ENCODE measurements at places on chromosomes 3 and 15.

DNA sequence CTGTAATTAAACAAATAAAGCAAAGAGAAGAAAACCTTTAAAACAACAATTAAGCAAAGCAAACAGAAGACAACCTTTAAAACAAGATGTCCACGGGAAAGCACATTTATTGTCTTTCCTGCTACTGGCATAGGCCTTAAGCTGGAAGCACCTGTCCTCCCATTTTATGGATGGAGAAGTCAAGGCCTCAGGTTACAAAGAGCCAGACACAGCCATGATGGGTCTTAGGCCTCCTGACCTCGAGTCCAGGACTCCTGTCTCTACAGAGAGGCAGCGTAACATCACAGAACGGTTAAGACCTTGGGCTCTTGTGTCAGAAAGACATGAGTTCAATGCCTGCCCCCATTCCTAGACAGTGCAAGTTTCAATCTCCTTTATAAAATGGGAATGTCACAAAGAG lies 54.7 kb upstream of the INSYN1 start:
- DNase-seq, result no peak

- DNase-seq, result no peak
Measured at GRCh38 chr3:43995547-43996378, 245.9 kb upstream of the TOPAZ1 start.

DNA sequence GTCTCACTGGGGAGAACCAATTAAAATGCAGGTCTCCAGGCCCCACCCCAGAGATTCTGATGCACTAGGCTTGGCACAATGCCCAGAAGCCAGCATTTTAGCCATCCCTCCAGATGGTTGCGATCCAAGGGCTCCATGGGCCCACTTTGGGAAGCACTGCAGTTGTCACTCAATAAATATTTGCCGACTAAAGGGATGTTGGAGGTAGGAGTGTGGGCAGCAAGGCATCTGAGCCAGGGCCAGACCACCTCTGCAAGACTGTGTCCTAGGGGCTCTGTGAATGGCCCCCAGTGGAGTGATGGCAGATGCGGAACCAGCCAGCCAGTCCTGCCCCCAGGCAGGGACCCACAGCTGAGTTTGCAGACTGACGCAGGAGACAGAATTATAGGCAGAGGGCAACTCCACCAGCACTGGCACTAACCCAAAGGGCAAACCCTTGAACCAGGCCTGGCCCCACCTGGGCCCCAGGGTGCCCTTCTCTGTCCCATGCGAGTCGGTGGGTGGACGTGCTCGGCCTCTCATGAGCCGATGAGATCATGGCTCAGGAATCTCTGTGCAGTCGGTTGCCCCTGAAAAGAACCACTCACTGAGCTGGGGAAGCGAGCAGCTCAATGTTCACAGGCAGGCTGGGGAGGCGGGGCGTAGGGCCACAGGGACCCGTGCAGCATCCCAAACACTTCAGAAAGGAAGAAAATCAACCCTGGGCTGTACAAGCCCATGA lies 49.7 kb downstream of the SEMA5B start:
- DNase-seq, result no peak

DNA sequence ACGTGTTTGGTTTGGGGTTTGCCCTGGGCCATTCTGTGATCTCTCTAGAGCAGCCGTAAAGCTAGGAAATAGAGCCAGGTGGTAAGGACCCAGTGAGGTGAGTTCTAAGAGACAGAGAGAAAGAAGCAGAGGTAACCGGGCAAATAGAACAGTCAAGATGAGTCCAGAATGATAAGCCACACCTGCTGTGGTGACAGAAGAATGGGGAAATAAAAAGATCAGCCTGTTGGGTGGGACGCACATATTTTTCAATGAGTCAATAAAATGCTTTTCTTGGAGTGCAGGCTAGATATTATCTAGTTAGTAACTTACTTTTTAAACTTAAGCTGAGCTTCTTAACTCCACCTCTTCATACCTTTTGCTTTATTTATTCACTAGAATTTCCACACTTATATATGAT lies 135.0 kb downstream of the NFKBIZ start:
- no peak for DNase-seq

- no peak for DNase-seq
Measured at GRCh38 chr3:42072831-42073301, 18.3 kb upstream of the TRAK1 start.

DNA sequence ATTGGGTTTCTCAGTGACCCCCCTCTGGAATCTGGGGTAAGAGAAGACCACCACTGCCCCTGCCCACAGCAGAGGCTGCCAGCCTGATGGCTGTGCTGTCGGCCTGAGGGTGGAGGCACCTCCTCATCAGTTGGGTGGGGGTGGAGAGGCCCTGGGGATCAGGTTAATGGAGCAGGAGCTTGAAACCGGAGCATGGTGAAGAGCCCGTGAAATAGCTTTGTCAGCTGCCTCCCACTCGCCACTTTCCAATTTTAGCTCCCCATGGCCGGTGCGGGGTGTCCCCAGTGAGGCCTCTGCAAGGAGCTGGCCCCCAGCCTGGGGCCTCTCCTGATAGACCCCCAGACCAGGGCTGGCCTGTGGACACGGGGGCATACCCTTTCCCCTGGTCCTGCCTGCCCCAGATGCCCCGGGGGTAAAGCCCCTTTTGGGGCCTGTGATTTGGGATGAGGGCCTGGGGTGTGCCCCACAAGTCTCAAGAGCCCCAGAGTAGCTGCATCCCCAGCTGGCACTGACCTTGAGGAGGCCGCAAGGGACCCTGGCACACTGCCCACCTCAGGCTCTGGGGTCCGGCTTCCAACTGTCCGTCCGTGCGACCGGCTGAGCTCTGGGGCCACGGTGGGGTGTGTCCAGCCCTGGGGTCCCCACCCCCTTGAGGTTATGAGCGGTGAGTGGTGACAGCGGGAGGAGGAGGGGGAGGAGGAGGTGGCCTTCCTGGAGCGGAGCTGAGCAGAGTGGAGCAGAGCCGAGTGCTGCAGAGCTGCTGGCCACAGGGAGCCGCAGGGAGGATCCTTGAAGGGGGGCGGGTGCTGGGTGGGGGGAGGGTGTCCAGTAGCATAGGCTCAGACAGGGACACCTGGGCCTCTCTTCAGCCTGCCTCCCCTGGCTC lies at the start of gene HHATL:
TSS of gene HHATL (minus strand) at position 733 of the 886 bp plus-strand sequence. CDS start 1,972 bp downstream, outside the sequence.
- no peak for DNase-seq

DNA sequence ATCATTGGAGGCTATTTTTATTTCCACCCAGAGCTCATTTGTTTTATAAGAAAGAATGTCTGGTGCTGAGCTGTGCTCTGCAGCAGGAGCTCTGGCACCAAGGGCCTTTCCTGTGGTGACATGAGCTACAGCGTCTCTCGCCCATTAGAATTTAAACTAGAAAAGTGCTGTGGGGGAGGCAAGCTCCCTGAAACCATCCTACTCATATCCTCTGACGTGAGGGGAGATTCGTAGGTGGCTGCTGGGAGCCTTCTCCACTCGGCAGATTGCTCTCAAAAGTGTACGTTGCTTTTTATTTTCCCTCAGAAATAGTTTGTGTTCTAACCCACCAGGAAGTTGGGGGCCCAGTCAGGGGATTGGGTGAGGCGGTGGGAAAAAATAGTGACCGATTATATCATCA lies 76.3 kb upstream of the ARHGEF3 start:
- DNase-seq, result no peak

DNA sequence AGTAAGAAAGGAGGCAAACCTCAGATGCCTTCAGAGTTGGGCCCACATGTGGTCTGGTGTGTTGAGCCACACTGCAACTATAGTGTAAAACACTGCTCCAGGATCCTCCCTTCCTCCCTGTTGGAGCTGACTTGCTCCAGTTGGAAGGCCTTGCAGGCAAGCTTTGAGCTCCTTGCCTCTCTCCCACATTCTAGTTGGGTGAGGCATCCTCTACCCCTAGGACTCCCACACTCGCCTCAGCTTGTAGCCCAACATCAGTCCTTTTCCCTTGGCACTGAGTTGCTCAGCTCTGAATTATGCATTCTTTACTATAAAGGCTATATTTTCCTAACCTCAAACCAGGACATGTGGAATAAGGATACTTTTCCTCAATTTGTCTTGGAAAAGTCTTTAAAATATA lies 143.9 kb downstream of the NECTIN3 start:
- no peak for DNase-seq

GRCh38 chr3:172557515-172558220 lies 34.4 kb upstream of the TNFSF10 start:
- no peak for DNase-seq

DNA sequence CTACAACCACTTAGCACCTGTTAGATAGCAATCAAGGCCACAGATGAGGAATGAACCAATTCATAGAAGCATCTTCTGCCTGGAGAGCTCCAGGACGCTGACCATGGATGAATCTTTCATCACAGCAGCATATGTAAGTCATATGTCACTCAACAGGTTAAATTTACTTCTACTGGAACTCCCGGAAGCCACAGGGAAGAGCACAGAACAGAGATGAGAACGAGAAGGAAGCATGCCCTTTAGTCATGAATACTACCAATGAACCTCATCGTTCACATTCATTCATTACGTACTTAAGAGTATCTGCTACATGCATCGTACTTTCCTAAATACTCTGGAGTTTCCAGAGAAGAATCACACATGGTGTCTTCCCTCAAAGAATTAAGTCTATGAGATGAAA lies 192.8 kb downstream of the STT3B start:
- no peak for DNase-seq

DNA sequence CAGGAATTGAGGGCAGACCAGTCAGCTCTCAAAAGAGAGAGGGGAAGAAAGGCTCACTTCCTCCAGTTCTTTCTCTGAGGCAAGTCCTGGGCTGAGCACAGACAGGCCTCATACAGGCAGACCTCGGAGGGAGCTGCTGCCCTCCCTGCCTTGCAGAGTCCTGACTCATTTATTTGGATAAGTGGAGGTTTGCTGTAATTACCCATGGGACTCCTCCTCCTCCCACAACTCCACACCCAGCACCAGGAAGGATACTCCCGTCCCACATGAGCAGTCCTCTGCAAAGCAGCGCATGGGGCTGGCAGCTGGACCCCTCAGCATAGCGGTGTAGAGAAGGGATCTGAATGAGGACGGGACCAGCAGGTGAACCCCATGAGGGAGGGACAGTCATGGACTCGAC lies 13.4 kb upstream of the SCN10A start:
- no peak for DNase-seq

- peak; percentile 90 for DNase-seq
Measured at GRCh38 chr3:12841149-12841969, at the start of gene RPL32. Gene RPL32 (minus strand): TSS chr3:12841565. CDS start chr3:12840237, 1,328 bp downstream.

DNA sequence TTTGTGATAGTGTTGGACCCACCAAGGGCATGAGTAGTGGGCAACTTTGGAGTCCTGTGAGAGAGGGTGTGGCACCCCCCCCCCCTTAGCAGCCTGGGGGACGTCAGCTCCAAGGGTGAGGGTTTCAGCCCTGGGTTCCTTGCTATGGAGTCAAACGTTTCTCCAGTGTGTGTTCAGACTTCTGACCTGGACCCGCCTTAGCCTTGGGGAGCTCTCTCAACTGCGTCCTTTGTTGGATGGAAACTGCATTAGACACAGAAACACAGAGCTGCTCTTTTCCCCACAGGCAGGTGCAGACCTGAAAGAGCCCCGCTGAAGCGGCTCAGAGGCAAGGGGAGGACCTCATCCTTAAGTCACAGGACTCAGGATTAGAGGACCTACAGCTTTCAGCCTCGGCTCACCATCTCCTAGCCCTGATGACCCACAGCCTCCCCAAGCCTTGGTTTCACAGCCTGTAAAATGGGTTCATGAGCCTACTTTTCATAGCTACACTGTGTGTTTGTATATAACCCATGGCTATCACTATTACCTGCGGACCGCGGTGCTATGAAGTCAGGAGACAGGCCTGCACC lies 19.9 kb downstream of the ZNF710 start:
- DNase-seq, result peak; percentile 39

DNA sequence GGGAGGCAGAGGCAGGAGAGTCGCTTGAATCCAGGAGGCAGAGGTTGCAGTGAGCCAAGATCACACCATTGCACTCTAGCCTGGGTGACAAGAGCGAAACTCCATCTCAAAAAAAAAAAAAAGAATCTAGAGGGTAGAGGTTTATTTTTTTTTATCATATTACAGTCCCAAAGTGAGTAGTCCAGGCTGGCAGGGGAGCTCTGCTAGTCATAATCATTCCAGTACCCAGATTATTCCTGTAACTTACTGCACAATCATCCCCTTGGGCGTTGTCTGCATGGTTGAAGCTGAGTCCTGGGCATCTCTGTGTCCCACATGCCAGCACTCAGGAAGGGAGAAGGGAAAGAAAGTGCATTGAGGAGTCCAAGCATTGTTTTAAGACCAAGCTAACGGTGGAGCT lies 8.5 kb downstream of the CRELD1 start:
- no peak for DNase-seq

- no peak for DNase-seq
Measured at GRCh38 chr3:178001670-178002101, 534.5 kb upstream of the KCNMB2 start.

GRCh38 chr3:74842141-74842540 lies 227.7 kb upstream of the CNTN3 start:
- no peak for DNase-seq

- no peak for DNase-seq
Measured at GRCh38 chr3:59299561-59299960, 249.7 kb upstream of the CFAP20DC start.

DNA sequence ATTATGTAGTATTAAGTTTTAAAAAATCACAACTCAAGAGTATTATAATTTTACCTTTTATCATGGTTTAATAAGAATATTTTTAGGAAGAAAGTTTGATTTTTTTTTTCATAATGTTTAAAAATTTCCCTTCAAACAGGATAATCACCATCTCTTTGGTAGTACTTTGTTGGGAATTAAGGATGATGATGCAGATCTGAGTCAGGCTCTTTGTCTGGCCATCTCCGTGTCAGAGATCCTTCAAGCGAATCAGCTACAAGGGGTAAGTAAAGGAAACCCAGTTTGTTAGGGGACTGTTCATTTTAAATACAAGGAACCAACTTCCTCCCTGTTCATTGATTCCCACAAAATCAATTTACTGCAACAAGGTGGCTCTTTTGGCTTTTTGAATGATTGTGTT lies 36.8 kb upstream of the NIT2 start:
- DNase-seq, result no peak

- DNase-seq, result no peak
Measured at GRCh38 chr15:94845390-94845716, 614.0 kb downstream of the MCTP2 start.

DNA sequence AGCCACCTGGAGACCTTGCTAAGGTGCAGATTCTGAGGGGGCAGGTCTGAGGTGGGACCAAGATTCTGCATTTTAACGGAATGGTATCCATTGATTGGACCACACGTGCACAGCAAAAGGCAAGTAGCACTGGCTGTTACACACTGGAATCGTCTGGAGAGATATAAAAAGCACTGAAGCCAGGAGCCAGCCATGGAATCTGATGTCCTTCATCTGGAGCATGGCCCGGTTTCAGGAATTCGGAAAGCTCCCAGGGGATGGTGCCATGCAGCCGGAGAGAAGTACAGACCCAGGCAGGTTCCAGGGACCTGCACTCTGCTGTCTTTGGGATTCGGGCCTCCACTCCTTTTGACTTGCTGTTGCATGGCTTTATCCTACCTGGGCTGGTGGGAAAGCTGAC lies 28.8 kb upstream of the PRR20G start:
- no peak for DNase-seq

All from right lobe of liver (tissue), 6 donors.